ENCODE measurements at places on chromosomes 6 and 20.

GRCh38 chr6:71392276-71392675 lies 103.7 kb downstream of the OGFRL1 start:
- DNase-seq: no peak

GRCh38 chr20:25470045-25470444 lies 62.6 kb downstream of the GINS1 start:
- DNase-seq: no peak

GRCh38 chr6:34460796-34461507 lies 4.9 kb upstream of the PACSIN1 start:
- no peak for DNase-seq

- DNase-seq: no peak
Observed at GRCh38 chr20:1474817-1475603, 8.4 kb upstream of the NSFL1C start.

- no peak for DNase-seq
Observed at GRCh38 chr6:28980137-28980851, 24.8 kb downstream of the ZNF311 start.

GRCh38 chr6:105733556-105734162 lies 330.8 kb upstream of the PREP start:
- no peak for DNase-seq

DNA sequence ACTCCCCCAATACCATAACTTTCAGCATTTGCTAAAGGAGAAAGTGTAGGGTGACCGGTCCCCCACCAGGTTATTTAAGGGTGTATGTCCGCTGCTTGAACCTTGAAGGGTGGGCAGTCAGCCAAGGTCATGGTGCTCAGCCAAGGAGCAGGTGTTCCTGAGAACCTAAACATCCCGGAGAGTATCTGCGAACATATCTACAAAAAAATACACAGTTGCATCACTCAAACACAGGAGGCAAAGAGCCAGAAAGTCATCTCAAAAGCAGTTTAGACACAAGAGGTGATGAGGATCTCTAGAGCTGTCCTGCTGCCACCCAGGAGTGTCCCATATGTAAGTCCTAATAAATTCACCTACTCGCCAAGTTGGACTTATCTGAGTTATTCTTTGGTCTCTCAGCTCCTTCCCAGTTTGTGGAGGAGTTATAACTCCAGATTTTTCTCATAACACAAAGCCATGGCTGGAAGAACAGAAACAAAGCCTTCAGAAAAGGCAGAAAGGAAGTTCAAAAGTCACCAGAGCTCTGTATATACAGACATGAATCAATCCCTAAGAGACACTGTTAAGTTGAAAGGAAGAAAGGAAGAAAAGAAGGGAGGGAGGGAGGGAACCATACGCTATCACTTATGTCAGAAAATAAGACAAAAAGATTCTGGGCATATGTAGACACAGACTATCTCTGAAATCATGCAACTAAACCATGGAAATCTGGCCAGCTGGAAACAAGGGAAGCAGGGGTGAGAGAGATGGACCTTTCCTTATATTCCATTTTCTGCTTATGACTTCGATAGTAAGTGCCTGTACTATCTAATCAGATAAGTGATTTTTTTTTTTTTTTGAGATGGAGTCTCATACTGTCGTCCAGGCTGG lies 11.3 kb downstream of the MBOAT1 start:
- no peak for DNase-seq

DNA sequence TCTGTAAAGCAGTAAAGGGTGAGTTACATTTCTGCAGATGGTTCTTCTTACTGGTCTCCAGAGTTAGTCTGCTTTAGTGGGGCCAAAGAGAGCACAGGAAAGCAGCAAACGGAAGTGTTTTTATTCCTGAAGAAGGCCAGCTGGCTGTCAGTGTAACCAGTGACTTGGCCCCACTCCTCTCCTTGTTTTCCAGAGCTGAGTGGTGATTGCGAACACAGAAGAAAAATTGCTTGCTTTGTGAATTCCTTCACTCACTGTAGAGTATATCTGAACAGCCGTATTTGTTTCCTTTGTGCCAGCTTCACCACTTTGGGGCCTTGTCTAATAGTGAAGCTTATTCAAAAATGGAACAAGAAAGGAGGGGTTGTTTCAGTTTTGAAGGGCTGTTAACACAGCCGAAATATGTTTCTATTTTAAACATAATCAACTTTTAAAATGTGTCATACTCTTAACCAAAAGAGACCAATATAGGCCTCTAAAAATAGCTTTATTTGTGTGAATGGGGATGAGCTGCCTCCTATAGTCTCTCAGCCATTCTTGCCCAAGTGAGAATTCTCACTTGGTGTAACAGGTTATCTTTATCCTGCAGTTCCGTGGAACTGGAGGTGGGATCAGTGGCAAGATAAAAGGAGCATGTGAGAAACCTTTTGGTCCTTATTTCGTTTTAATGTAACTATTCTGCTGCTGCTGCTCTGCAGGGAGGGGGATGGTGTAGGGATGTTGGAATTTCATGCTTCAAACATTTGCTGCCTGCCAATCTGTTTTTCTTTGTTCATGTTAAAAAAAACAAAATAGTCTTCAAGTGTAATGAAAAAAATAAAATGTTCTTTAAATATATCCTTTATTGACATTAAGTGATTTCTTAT lies 37.8 kb downstream of the ZC2HC1B start:
- DNase-seq: no peak

GRCh38 chr6:157462956-157463742 lies 82.2 kb downstream of the ZDHHC14 start:
- no peak for DNase-seq

DNA sequence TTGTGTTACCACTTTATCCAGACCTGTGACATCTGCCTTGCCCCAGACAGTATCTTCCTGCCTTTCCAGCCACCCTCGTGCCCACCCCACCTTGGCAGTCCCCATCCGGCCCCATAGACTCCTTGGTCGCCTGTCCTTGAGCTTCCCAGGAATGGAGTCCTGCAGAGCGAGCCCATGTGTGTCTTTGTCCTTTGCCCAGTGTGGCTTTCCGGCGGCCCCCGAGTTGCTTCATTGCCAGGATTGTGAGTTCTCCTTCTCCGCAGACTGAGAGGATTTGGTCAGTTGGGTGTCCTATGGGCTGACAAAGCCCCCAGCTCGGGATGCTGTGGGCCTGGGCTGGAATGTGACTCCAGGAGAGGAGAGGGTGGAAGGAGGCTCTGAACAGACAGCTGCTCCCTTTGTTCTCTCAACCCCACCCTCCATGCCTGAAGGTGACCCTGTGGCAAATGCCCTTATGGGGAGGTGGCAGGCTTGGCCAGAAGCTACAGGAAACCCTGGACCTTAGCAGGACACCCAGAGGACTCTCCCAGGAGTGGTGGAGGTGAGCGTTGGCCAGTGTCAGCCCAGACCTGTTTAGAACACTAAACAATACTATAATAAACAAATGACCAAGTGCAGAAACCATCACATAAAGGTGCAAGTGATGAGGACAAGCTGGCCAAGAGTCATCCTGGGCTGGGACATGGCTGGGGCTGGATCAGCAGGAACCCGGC lies 1.9 kb upstream of the CST1 start:
- DNase-seq: no peak

GRCh38 chr6:130222775-130223174 lies at the start of gene SAMD3:
TSS of gene SAMD3 (minus strand) at chr6:130222951. CDS start at chr6:130215273, 7,678 bp downstream.
- no peak for DNase-seq

DNA sequence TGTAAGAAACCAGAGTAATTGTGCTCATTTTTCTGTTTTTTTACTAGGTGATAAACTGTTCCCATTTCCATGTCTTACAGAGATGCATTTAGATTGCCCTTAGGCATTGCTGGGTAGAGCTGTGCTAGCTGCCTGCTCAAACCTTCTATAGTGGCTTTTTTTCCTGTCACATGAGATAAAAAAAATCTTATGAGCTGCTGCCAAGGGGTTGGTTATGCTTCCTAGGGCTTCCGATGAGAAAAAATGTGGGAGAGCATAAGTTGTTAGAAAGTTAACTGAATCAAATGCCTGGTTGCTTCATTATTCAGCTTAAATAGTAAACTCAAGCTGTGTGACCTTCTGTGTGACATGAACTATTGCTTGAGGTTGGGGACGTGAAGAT lies 50.0 kb upstream of the NOX3 start:
- DNase-seq: no peak

GRCh38 chr6:53514677-53515076 lies 30.2 kb downstream of the GCLC start:
- no peak for DNase-seq

DNA sequence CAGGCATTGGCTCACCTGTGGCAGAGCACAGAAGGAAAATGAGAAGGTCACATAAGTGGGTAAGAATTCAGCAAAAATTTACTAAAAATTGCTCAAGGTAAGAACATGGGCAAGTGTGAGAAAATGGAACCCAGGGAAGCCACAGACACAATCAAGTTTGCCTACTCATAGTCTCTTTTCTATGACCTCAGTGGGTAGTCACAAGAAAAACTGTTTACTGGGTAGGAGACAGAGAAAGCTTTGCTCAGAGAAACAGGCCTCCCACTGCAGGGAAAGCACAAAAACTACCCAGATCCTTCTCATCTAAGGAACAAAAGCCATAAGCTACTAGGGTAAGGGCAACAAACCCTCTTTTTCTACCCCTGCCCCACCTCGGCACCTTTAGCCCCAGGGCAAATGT lies 35.2 kb downstream of the FAM184A start:
- DNase-seq: no peak

DNA sequence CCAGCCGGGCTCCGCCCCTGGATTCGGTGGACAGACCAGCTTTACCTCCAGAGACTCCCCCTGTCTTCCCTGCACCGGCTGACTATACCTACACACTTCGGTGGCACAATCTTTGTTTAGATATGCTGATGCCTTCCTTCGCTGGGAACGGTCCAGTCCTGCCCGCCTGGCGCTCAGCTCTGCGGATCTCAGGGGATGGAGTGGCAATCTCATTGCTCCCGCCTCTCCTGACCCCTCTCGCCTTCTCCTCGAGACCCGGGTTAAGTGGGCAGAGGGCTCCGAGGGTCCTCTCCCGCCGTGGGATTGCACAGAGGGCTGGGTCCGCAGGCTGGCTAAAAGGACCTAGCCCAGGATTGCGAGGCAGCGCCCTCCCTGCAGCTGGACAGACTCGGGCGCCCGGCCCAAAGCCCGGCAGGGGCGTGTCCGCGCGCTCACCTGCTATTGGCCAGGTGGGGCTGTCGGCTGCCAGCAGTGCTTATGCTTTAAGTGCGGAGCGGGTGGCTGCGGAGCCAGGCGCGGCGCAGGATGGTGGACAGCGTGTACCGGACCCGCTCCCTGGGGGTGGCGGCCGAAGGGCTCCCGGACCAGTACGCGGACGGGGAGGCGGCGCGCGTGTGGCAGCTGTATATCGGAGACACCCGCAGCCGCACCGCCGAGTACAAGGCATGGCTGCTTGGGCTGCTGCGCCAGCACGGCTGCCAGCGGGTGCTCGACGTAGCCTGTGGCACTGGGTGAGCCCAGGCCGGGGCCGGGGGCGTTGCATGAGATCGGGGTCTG lies at the start of gene GNMT:
GNMT (plus strand) TSS at position 512 of the 777 bp plus-strand sequence; CDS start at position 526, 14 bp downstream.
- peak; percentile 64 for DNase-seq

DNA sequence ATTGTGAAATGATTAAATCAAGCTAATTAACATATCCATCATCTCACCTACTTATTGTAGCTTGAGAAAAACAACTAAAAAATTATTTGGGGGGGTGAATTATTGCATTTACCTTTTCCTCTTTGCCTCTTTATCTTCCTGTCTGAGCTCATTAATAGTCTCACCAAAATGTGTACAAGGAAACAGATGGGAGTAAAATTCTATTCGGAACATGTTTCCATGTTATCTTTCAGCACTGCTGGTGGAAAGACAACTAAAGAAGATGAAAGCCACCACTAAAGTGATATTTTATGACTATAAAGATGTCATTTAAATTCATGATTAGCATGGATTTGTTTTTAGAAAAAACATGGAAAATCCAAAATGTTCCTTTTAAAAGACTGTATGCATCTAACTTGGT lies 102.6 kb downstream of the SYNE1 start:
- no peak for DNase-seq

- DNase-seq: no peak
Observed at GRCh38 chr20:59456342-59457279, 147.7 kb upstream of the PHACTR3 start.

- DNase-seq: no peak
Observed at GRCh38 chr6:129369737-129370136, 340.2 kb downstream of the ARHGAP18 start.

GRCh38 chr6:135753196-135753595 lies 98.3 kb upstream of the PDE7B start:
- DNase-seq: no peak

DNA sequence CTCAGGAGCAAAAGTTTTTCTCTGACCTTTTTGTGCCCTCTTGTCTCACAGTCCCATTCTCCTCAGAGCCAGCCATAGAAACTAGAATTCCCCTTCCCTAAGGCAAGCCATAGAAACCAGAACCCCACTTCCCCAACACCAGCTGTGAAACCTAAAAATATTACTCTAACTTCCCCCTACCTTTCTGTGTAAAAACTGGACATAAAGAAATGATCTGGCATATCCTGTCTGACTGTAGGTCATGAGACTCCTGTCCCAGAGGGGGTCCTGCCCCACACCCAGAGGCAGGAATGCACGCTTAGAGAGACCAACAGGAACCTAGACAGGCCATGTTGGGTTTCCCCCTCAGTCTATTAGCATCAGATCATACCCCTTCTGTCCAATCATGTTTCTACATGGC lies 140.6 kb upstream of the SLC22A16 start:
- no peak for DNase-seq

GRCh38 chr6:26006086-26006939 lies 43.7 kb downstream of the TRIM38 start:
- no peak for DNase-seq

DNA sequence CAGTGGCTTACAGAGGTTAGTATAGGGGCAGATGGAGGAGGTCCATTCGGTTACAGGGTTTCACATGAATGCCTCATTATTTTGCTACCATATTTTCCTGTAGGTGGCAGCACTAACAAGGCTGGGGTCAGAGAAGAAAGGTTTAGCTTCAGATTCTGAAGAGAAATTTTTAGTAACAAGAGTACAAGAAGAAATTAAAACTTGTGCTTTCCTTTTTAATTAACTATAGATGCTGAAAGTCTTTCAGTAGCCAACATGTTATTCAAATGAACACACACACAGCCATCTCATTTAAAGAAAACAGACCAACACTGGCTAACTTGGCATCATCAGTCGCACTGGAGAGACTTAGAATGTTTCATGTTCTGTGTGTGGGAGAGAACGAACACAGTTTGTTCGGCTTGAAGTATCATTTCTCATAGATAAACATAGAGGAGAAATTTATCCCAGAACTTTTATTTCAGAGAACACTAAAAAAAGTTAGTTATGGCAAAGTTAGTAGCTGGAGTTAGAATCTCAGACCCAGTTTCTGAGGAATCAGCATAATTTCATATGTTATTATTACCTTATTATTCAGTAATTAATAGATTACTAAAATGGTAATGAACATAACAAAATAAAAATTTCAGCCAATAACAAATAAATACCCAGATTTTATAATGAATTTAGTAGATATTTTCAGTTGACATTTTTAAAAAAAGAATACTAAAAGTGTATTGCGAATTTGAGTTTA lies 314.0 kb upstream of the RSPO3 start:
- no peak for DNase-seq

GRCh38 chr6:54899442-54899841 lies 52.9 kb downstream of the FAM83B start:
- no peak for DNase-seq

- no peak for DNase-seq
Observed at GRCh38 chr20:59772373-59772705, 161.1 kb downstream of the SYCP2 start.

GRCh38 chr6:136319732-136320131 lies 30.1 kb upstream of the BCLAF1 start:
- no peak for DNase-seq
